NCI-H69 (cell line): ENCODE measurements at places on chromosomes 5 and 9.

GRCh38 chr5:194102-194501, 2.8 kb downstream of the LRRC14B start:
- no peak for DNase-seq

DNA sequence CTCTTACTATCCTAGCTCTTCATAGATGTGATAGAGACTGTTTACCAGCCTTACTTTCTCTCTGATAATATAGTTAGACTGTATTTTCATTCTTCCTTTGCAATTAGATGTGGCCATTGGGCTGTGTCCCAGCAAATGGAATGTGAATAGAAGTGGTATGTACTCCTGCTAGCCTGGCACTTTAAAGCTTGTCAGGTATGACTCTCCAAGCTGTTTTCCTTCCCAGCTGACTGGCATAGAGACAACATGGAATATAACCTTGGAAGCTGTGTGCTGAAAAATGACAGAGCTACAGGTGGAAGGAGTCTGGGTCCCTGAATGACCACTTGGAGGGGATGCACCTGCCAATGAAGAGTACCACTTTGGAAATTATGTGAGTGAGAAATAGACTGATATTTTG, 116.2 kb downstream of the DIRAS2 start:
- peak; percentile 16 for DNase-seq

DNA sequence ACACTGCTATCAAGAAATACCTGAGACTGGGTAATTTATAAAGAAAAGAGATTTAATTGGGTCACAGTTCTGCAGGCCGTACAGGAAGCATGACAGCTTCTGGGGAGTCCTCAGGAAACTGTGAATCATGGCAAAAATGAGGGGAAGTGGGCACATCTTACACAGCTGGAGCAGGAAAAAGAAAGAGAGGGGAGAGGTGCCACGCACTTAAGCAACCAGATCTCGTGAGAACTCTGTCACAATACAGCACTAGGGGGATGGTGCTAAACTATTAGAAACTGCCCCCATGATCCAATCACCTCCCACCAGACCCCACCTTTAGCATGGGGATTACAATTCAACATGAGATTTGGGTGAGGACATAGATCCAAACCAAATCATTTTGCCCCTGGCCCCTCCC, 105.5 kb upstream of the CPLX2 start:
- no peak for DNase-seq

- DNase-seq: no peak
Observed at GRCh38 chr9:114096041-114096511, 3.0 kb downstream of the KIF12 start.

DNA sequence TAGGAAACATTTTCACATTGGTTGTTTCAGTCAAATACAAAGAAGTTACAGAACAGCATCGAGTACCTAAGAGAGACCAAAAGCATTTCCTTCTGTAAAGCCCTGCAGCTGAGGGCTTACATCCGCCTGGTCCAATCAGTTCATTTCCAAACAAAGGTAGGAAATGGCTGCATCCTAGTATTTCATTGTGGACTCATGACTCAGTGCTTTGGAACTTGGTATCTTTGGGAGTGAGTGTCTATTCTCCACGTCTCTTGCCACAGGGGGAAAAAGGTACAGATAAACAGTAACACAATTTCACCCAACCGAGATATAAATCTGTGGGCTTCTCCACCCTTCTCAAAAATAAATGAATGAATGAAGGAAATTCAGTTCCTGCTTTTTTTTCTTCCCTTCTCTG, 75.4 kb downstream of the NFIB start:
- DNase-seq: peak; percentile 78

- DNase-seq: no peak
Observed at GRCh38 chr5:52947851-52948250, 41.3 kb upstream of the ITGA2 start.

GRCh38 chr5:180301253-180301652, 9.4 kb upstream of the MAPK9 start:
- no peak for DNase-seq

- DNase-seq: no peak
Observed at GRCh38 chr9:77085416-77085815, 66.0 kb downstream of the FOXB2 start.

DNA sequence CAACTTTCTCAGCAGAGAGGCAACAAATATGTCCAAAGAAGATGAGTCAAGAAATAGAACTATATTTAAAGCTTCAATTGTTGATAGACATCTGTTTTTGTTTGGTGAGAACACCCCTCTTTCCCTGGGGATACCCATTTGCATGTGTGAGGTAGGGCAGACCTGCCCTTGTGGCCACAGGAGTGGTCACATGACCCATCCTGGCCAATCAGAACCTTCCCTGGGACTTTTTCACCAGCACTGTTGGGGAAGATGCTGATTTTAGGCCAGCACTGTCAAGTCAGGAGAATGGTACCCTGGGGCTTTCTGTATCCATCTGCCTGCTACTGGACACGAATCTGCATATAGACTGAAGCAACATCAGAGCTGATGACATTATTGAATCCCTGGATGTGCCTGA, 211.2 kb downstream of the CDK5RAP2 start:
- DNase-seq: peak; percentile 12

DNA sequence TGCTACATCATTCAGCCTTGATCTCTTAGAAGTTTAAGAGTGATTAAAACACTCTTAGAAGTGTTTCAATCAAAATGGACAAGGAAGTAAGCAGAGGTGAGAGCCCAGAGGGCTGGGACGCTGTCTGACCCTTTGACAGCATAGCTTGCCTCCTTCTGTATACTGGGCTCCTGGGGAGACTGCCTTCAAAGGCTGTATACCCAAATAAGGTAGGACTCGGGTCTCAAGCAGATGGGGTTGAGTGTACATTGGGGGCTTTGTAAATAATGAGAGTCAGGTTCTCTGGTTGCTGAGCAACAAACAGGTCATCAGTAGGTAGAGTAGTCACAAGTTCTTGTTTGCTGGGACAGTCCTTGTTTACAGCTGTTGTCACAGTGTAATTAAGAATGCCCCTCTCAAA, 97.1 kb downstream of the PJA2 start:
- DNase-seq: peak; percentile 72

DNA sequence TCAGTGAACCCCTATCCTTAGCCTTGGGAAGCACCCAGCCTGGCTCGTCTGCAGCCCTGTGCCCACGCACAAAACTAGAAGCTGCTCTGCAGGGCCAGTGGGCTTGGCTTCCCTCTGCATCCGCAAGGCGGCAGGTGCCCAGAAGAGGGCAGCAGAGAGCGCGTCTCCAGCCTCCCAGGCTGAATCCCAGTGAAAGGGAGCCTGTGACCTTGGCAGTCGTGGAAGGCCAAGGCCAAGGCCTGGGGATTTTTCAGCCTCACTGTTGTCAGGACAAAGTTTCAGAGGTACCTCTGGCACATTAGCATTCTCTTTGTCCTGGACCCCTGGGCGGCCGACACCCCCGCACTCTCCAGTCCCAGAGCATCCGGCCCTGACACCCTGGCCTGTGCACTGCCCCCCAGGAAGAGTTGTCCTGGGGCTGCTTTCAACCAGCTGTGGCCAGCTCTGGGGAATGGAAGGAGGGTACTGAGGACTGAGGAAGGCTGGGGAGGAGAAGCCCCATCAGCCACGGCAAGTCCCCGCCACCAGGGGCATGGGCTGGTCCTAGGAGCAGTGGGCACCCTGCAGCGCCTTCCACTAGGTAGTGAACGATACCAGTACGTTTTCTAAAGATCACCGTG, 63.6 kb upstream of the IL17B start:
- peak; percentile 72 for DNase-seq

GRCh38 chr9:129386812-129387177, 208.7 kb upstream of the IER5L start:
- DNase-seq: no peak

DNA sequence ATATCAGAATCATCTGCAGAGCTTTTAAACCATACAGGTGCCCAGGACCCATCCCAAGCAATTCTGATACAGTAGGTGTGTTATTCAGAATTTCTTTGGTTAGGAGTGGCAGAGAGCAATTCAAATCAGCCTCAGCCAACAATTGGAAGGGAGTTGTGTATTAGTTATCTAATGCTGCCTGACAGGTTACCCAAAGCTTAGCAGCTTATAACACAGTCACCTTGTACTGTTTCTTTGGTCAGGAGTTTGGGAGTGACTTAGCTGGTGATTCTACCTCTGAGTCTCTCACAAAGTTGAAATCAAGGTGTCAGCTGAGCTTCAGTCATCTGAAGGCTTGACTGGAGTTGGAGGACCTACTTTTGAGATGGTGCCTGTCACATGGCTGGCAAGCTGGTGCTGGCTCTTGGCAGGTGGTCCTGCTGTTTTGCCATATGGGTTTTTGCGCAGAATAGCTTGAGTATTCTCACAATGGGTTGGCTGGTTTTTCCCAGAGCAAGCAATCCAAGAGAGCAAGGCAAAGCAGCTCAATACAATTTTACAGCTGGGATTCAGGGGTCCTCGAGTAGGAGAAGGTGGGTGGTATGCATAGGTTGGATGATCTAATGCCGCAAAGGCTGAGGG, 18.7 kb upstream of the CARNMT1 start:
- DNase-seq: no peak

GRCh38 chr5:177249761-177250537, 53.6 kb downstream of the RAB24 start:
- DNase-seq: no peak

- DNase-seq: peak; percentile 73
Observed at GRCh38 chr5:139394123-139394653, 716 bp downstream of the PROB1 start.

GRCh38 chr5:5344606-5345005, 77.9 kb upstream of the ICE1 start:
- no peak for DNase-seq

GRCh38 chr5:67904366-67904765, 311.2 kb upstream of the PIK3R1 start:
- DNase-seq: no peak

- DNase-seq: peak; percentile 57
Observed at GRCh38 chr5:68033961-68034571, 181.5 kb upstream of the PIK3R1 start.

GRCh38 chr9:97994703-97995102, 11.6 kb downstream of the ANP32B start:
- no peak for DNase-seq

- DNase-seq: peak; percentile 10
Observed at GRCh38 chr5:84228266-84228665, 156.4 kb downstream of the EDIL3 start.

DNA sequence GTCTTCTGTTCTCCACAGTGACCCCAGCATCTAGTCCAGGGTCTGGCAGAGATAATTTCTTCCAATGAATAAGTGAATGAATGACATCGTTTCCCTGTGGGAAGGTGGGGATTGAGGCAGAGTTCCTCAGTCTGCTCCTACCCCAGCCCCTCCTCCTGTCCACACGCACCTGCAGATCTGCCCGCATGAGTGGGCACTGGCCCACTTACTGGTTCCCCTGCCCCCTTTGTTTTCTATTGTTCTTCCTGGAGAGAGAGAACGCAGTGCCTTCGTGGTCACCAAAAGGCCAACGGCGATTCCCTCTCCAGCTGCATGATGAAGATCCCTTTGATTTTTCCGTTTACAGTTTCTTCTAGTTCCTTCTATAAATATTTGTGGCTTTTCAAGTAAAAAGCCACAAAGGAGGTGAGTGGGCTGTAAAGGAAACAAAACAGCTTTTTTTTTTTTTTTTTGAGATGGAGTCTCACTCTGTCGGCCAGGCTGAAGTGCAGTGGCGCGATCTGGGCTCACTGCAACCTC, 5.8 kb upstream of the FPGS start:
- no peak for DNase-seq

GRCh38 chr5:177434942-177435738, 8.7 kb downstream of the GRK6 start:
- DNase-seq: no peak

- no peak for DNase-seq
Observed at GRCh38 chr5:78538240-78538850, 110.2 kb downstream of the LHFPL2 start.

DNA sequence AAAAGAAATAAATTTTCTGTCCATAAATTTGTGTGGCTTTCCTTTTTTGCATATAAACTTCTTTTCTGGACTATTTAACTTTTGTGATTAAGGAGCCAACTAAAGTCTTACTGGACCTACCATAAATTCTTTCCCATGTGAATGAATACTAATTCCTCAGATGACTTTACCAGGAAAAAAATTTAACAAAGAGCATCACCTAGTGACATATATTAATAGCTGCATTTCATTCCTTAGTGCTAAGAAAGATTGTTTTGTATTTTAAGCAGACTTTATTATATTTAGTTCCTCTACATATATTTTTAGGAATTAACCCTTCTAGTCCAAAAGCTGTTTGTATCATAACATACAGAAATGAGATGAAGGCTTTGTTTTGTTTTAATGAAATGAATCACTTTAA, 64.4 kb downstream of the C9orf85 start:
- no peak for DNase-seq

GRCh38 chr5:1555011-1555807, 31.4 kb upstream of the LPCAT1 start:
- no peak for DNase-seq

DNA sequence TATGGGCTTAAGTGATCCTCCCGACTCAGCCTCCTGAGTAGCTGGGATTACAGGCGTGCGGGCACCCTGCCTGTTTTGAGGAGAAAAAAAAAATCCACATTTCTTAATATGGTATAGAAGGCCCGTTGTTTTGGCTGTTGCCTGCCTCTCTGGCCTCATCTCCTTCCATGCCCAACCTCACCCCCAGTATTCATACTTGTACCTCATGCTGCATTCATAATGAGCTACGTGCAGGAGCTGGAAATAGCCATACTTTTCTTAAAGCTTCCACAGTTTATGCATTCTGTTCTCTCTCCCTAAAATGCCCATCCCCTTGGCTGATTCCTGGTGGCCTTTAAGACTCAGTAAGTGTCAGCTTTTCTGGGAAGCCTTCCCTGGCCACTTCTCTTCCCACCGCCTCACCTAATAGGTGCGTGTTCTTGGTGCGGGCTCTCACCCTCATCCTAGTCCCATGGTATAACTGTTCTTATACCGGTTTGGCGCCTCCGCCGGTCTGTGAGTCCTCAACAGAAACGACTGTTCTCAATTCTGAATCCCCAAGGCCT, 2.1 kb upstream of the TPM2 start:
- no peak for DNase-seq

DNA sequence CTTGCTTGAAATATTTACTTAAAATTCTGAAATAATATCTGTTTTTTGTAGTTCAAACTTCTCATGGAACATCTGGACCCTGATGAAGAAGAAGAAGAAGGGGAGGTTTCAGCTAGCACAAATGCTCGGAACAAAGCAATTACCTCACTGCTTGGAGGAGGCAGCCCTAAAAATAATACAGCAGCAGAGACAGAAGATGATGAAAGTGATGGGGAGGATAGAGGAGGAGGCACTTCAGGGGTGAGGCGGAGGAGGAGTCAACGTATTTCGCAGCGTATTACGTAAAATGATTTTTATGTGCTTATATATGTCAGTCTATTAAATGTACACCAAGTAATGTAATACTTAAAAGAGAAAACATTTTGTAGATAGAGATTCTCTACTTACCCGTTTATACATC, 185.4 kb downstream of the CPLANE1 start:
- DNase-seq: no peak

DNA sequence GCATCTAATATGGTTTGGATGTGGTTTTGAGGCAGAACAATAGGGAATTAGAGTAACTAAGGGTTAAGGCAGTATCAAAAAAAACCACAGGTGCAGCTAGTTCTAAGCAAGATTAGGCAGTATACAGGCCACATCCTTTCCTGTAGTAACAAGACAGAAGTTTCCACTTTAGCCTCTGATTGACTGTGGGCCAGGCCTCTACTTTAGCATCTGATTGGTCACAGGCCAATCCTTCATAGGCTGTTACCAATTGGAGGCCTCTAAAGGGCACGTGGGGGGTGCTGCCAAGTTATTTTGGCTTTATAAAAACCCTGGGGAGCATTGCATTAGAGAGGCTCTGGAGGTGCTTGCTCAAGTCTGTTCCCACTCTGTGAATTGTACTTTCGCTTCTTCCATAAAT, 144.1 kb upstream of the ST8SIA4 start:
- no peak for DNase-seq

- no peak for DNase-seq
Observed at GRCh38 chr5:178564397-178564796, 25.8 kb downstream of the COL23A1 start.
